SW 1271 (cell line): ENCODE measurements at places on chromosomes 2 and 18.

DNA sequence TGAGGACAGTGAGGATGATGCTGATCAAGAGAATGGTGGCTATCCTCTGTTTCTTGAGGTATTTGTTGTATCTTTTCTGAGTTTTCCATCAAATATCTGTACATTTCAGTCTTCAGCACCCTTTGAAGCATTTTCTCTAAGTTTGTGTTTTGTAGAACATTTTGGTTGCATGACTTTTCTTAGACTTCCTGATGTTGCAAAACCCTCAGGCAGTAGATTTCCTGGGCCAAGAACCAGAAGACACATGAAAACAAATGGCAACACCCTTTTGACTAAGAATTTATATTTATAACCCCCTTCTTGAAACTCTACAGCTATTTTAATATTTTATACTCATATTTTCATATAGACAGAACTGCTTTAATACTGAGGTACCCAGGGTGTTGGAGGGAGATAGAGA is 16.2 kb downstream of the HNMT start:
- no peak for DNase-seq

DNA sequence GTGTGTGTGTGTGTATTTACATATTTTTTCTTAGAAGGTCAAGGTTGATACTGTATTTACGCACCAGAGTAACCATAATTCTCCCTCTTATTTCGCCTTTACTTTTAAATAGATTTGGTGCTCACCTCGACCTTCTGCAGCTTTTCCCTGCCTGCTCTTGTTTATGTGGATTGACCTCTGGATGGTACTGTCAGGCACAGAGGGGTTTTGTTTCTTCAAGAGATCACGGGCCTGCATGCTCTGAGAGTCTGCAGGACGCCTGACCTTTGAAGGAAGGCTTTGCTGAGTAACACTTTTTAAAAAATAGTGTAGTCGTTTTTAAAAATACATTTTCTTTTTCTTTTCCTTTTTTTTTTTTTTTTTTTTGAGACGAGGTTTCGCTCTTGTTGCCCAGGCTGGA is 18.1 kb upstream of the EFHD1 start:
- DNase-seq = no peak

DNA sequence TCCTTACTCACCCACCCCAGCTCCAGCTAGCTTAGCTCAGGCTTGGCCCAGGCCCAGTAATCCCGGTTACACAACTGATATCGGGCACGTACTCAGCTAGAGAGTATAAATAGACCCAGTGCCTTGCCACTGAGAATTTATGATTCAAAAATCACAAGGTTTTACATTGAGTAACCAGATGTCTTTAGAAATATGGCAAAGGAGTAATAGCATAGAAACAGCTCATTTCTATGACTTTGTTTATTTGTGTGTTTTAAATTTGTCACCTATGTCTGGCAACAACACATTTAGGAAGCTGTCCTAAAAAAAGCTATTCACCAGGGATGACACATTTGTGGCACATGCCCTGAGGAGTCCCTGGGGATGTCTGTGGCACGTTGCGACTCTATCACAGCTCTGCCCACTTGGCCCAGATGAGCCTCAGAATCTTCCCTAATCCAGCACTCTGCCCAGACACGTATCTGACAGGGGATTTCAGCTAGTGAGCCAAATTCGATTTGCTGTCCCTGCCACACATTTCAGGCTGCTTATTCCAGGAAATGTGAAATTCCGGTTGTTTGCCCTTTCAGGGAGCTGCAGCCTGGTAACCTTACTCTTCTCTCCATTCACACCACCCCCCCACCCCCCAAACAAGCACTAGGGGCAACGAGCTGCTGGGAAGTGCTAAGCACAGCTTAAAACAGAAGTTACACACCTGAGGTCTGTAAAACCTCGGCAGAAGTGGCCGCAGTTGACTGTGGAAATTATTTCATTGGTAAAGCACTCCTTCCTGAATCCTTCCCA is 85.4 kb upstream of the ZCCHC2 start:
- no peak for DNase-seq

DNA sequence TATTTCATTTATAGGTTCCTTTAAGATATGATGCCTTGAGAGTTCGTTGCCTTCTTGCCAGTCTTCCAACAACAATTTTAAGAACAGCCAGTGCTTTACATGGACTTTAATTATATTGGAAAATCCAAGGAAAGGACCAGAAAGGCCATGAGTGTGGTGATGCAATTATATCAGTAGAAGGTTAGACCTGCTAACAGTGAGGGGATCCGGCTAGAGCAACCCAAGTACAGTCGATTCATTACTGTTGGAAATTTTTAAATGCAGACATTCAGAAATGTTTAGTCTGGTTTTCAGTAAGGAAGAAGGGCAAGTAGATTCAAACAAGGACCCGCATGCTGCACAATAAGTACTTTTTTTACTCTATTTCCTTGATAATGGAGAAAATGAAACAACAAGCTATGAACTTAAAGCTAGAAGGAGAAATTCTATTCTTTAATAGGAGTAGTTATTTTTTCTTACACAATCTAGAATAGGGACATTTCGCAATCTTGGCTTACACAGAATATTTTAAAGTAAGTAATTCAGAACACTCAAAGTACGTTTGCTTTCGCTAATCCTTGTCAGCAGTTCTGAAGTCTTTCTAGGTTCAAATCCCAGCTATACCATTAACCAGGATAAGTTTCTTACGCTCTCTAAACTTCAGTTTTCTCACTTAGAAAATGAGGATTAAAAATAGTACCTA is 405.5 kb downstream of the MEIS1 start:
- no peak for DNase-seq

- DNase-seq = no peak
These were observed 173.1 kb downstream of the LCLAT1 start for GRCh38 chr2:30620102-30620501.

DNA sequence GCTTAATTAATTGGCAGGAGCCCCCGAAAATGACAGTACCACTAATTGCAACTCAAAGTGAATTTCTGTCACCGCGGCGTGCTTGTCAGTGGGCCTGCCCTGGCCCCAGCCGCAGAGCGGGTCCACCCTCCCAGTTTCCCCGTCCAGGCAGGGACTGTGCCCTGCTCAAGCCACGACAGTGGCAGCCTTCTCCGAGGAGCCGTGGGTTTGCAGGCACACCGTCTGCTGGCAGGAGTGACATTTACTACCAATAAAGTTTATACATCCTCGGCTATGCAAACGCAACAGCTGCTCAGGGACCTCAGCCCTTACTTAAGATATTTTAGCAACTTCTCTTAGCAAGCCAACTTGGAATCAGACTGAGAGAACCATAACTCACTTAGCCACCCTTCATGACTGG is 112.7 kb downstream of the GBX2 start:
- no peak for DNase-seq

GRCh38 chr2:85853499-85854165 is 35.2 kb downstream of the ST3GAL5 start:
- DNase-seq = no peak

- DNase-seq = no peak
These were observed 734 bp upstream of the RMC1 start for GRCh38 chr18:23502516-23503037.

GRCh38 chr2:238113611-238114010 is 13.5 kb downstream of the ESPNL start:
- DNase-seq = no peak

DNA sequence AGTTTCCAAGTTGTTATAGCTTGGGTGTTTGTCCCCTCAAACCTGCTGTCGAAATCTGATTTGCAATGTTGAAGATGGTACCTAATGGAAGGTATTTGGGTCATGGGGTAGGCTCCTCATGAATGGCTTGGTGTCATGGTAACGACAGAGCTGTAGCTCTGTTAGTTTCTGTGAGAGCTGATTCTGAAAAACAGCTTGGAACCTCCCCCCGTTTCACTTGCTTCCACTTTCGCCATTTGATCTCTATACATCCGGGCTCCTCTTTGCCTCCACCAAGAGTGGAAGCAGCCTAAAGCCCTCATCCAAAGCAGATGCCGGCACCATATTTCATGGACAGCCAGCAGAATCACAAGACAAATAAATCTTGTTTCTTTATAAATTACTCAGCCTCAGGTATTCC is 1035.1 kb upstream of the SLC39A10 start:
- no peak for DNase-seq

DNA sequence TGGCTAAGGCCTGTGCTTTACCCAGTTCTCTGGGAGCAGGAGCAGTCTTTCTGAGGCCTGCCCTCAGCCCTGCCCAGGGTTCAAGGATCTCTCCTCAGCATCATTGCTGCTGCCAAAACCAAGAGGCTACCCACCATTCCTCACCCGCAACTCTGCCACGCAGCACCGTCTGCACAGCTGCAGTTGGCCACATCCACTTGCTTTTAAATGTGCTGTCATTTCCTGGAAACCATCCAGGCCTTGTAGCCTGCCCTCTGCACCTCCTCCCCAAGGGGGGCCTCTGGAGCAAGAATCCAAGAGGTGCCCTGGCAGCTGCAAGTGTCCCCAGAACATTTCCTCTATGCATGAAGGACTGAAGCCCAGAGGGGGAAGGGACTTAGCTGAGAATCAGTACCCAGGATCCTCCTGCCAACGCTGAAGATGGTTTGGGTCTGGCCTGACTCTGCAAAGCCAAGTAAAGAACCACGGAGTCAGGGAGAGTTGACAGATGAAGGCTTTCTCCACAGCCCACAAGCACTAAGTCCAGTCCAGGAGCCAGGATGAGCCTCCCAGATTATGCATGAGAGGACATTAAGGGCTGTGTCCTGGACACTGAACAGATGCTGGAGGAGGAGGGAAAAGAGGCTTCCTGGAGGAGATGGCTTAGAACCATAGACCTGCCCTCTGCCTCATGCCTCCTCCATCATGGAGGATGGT is 14.9 kb downstream of the EMX1 start:
- no peak for DNase-seq

GRCh38 chr2:223712642-223713041 is 110.5 kb upstream of the SCG2 start:
- DNase-seq = no peak

GRCh38 chr2:130911482-130911881 is 74.8 kb downstream of the ARHGEF4 start:
- no peak for DNase-seq

GRCh38 chr2:193627187-193627926 is 1432.6 kb upstream of the TMEFF2 start:
- DNase-seq = no peak

GRCh38 chr2:10504370-10504993 is 56.4 kb upstream of the ODC1 start:
- no peak for DNase-seq

GRCh38 chr2:27856386-27856785 is 33.8 kb downstream of the RBKS start:
- DNase-seq = no peak
